Fibroblast of skin of right biceps (primary cell): ENCODE measurements at places on chromosomes 7 and 10.

DNA sequence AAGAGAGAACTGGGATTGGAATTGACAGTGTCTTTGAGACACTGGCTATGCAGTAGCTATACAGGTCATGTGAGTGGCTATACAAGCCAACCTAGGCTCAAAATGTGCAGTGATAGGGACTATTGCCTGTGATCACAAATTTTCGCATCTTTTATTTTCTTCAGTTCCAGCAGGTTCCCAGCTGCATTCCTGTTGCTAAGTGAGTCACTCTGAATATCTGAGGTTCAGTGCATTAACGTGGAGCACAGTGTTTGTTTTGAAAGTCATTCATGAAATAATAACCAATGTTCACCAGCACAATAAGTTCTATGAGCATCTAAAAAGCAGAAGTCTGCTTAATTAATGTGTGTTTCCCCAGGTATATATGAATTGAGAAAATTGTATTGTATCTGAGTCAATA lies 1236.0 kb upstream of the CELF2 start:
- DNase-seq = peak; percentile 41

GRCh38 chr10:50397312-50398140 lies 146.2 kb upstream of the ASAH2 start:
- DNase-seq = no peak

GRCh38 chr10:79942261-79943185 lies 6.4 kb downstream of the SFTPD start:
- DNase-seq = no peak

- peak; percentile 15 for DNase-seq
Measured at GRCh38 chr7:95002775-95003174, 95.4 kb downstream of the PPP1R9A start.

DNA sequence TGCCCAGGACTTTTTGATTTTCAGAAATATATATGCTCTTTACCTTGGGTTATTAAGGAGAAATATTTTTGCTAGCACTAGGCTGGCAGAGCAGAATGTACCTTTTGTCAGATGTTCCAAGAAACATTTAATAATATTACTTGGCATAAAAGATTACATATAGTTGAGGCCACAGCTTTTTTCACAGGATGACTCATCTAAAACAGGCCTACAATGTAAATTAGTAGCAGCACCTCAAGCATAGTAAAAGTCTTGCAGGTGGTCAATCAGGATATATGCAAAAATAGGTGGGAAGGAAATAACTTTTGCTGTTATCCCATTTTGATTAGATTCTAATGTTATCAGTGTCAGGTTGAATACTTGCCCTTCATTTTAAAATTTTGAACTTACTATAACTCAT lies 14.9 kb upstream of the ITGB1 start:
- DNase-seq = no peak

DNA sequence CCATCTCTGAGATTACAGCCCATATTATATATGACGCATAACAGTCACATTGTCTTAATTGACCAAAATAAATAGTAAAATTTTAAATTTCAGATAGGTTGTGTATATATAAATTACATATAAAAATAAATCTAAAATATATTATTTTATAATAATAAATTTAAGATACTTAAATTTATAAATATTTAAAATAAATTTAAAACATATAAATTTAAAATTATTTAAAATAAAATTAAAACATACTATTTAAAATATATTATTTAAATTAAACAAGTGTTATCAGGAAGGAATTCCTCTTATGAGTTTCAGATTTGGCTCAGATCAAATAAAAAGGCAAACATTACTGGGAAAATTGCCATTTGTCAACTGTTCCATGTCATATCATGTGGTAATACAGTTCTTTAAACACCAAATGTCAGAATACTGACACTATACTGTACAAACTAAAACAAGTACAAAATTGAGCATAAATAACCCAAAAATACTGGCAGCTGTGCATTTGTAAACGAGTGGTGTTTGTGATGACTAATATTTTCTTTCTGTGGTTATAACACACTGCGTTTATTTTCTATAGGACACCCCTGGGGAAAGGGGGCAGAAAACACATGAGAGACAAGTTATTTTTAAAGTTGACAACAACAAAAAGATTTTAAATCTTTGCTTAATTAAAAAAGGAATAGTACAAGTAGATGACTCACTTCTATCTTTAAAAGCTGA lies 71.3 kb upstream of the DGKB start:
- no peak for DNase-seq

- DNase-seq = no peak
Measured at GRCh38 chr7:110507832-110508231, 583.1 kb upstream of the LRRN3 start.

- peak; percentile 17 for DNase-seq
Measured at GRCh38 chr10:16728266-16728665, 89.0 kb downstream of the RSU1 start.

DNA sequence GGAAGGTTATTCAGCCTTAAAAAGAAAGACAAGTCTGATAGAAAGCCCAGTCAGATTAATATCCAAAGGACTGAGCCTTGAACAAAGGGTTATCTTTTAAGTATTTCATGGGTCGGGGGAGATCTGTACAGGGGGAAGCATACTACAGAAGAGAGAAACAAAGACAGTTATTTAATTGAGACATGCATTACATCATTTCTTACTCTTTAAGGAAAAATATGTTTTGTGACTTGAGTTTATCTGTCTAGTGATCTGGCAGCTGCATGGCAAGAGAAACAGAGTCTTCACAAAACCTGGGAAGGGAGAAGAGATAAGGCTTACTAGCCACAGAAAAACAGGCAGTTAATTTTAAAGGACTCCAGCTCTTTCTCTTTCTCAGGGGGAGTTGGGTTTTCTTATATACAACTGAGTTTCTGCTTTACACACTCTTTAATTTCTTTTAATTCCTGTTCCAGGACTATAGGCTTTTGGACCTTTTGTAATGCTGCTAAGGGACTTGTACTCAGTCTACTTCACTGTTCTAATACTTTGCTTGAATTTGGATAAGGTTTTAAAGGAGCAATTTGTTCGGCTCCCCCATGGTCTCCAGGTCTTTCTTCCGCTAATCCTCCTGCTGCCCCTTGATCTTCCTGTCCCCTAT lies 20.9 kb upstream of the CYP3A43 start:
- DNase-seq = no peak

DNA sequence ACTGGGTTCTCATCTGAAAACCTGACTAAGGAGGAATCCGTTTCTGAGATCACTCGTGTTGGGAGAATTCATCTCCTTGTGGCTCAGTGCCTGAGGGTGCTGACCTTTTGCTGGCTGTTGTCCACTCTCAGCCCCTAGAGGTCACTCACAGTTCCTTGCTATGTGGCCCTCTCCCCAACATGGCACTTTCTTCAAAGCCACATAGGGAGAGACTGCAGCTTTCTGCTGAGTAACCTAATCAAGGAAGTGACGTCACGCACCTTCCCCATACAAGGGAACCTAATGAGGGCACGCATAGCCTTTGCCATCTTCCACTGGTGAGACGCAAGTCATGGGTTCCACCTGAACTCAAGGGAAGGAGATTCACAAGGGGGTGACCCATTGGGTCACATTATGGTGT lies 23.2 kb downstream of the STEAP1B start:
- DNase-seq = no peak

DNA sequence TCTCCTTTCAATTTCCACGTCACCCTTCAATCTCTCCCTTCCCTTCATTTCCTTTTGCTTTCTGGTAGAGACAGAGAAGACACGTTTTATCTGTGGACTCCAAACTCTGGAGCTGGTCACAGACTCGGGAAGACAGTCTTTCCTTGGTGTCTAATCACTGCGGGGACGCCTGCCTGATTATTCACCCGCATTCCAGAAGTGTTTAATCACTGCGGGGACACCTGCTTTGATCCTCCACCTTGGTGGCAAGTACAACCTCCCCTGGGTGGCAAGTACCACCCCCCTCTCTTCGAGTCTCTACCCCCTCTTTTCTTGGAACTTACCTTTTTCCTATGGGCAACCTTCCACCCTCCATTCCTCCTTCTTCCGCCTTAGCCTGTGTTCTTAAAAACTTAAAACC lies 15.3 kb upstream of the LRRC61 start:
- DNase-seq = no peak

GRCh38 chr7:142752376-142753225 lies 3.3 kb downstream of the PRSS1 start:
- no peak for DNase-seq
